Cerebellar cortex (tissue), 1 donor: ENCODE measurements at places on chromosomes 6 and 20.

GRCh38 chr6:26053992-26054780 is 33.0 kb upstream of the HFE start:
- no peak for DNase-seq

- DNase-seq: no peak
Observed at GRCh38 chr6:105319331-105319730, 83.6 kb downstream of the PREP start.

- no peak for DNase-seq
Observed at GRCh38 chr6:131227158-131227543, 91.9 kb downstream of the AKAP7 start.

- no peak for DNase-seq
Observed at GRCh38 chr20:8948442-8949020, 120.4 kb upstream of the PLCB4 start.
